ENCODE measurements at places on chromosomes 3 and 15.

DNA sequence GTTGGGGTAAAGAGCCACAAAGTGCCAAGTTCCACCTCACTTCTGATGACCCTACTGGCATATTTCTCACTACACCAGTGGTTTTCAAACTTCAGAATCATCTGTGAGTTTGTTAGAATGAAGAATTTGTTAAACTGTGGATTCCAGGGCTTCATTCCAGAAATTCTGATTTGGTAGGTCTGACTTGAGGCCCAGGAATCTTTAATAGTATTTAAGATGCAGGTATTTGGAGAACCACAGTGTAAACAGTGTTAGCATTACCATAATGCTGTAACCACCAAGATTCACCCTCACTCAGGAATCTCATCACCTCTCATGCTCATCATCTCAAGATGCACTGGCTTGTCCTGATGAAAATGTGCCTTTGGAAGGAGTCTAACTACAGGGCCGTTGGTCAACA is 6.0 kb downstream of the KCNMB3 start:
- no peak for DNase-seq

- DNase-seq: no peak
Observed at GRCh38 chr3:140341203-140341602, 336.7 kb upstream of the TRIM42 start.

GRCh38 chr3:63860776-63861175 is 2.8 kb downstream of the THOC7 start:
- DNase-seq: no peak

- peak; percentile 3 for DNase-seq
Observed at GRCh38 chr3:36193448-36193847, 186.9 kb upstream of the STAC start.

DNA sequence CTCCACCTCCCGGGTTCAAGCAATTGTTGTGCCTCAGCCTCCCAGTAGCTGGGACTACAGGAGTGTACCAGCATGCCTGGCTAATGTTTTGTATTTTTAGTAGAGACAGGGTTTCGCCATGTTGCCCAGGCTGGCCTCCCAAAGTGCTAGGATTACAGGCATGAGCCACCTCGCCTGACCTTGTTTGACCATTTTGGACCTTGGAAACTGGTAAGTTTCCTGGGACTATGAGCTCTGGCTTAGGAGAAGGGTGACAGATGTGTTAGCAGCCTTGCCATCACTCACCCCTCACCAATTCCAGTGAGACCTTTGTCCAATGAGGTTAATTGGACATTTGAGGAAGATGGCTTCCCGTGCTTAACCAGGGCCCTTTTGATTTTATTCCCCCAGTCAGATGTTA is 19.9 kb downstream of the DNASE1L3 start:
- DNase-seq: no peak

- no peak for DNase-seq
Observed at GRCh38 chr15:75713338-75713895, 769 bp upstream of the CSPG4 start.

DNA sequence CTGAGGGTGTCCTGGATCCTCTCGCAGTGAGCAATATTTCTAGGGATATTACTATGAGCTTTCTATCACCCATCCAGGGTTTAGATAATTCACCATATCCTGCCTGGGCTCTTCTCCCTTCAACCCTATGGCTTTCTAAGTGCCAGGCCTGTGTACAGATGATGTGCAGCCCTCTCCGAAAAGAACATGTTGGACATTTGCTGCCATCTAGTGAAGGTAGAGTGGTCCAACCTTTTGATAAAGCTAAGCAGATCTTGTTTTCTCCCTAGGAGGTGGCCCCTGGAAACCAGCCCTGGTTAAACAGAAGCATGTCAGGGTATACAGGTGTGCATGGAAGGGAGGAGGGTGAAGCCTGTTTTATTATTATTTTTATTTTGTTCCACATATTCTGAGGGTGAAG is 27.9 kb upstream of the SCN10A start:
- DNase-seq: peak; percentile 44

- DNase-seq: peak; percentile 55
Observed at GRCh38 chr15:78878356-78878755, 5.7 kb downstream of the MORF4L1 start.

DNA sequence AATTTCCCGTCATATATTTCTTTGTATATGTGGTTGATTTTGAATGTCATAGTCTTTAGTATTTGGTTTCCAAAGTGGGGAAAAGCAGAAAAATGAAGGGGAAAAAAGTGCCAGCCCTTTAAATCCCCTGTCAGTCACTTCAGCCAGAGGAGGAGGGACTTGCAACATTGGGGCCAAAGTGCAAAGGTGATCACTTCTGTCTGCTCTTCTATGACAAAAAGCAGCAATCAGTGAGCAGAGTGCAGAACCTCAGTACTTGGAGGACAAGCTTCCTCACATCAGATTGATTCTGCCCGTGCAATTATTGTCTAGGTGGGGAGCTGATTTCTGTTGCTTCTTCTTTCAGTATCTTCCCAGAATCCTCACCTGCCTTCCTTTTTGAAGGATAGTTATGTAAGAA is 60.0 kb downstream of the STT3B start:
- DNase-seq: no peak
